ENCODE measurements at places on chromosomes 2 and 18.

DNA sequence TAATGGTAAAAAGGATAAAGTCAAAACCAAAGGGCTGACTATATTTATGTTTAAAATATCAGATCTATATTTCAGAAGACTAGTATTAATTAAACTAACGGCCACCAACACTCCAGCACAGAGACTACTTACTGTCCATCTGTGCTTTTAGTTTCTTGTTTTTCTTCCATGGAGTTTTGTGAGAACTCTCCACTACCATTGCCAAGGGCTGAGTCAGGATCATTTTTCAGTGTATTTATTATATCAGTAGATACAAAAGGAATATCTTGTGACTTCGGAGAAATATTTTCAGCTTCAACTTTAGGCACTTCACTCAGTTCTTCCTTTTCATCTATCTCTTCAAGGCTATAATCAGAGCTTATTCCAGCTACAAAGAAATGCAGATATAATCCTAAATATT lies 79.1 kb upstream of the GRB14 start:
- DNase-seq = no peak

DNA sequence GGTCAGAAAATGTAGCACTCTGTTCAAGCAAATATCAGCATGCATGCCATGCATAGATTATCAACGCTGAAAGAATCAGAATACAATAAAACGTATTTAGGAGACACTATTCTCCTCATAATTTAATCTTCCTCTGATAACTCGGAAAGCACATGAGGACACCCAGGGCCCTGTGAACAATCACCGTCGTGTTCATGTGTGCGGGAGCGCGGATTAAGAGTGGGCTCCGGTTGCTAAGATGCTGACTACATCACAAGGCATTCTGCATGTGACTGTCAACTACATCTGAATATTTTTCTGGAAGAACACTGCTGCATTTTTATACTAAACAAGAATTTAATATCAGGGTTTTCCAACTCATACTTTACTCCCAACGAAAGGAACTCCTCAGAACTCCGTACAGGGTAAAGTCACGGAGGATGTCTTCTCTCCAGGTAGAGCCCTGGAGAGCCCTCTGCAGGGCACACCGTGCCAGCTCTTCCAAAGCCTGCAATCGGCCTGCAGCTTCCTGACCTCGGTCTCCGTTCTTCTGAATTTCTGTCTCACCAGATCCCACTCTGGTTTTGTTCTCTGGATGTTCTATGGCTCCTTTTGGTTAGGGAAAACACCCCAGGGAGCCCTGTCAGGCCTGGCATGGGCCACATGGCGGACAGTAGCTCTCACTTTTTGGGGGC lies 59.6 kb downstream of the ZNF516 start:
- DNase-seq = no peak

GRCh38 chr2:24919037-24919505 lies 966 bp downstream of the ADCY3 start:
- DNase-seq = peak; percentile 46

GRCh38 chr2:158845444-158845843 lies 50.3 kb downstream of the DAPL1 start:
- no peak for DNase-seq

GRCh38 chr18:57561728-57562423 lies 24.6 kb downstream of the FECH start:
- peak; percentile 68 for DNase-seq

DNA sequence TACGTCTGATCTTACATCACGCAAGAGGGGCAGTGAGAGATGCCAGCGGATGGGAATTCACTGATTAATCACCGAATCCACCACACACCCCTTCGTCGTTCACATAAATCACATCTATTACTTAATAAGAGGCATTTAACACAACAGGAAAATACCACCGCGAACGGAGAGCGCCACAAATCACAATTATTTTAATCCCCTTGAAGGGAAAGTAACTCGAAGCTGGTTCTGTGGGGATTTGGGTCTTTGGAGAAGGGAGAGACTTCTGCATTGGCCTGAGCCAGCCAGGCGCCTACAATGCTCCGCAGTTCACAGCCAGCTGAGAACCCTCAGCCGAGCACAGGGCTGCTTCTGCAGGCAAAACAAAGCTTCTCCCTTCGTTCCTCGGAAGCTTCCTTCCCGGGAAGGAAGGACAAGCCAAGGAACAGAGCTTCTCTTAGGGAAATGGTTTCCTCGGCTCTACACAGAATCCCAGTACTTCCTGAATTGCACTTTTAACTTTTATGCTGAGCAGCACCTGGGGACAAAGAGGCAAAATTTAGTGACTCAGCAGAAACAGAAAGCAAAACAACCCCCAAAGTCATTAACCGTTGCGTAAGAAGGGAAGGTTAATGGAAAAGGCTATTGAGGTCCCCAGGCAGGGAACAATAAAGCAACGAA lies at the start of gene LRP1B:
Gene LRP1B, minus strand, starts transcription at position 7 of the 660 bp plus-strand sequence. CDS start 287 bp downstream, outside the sequence.
- peak; percentile 60 for DNase-seq

GRCh38 chr2:176692533-176692932 lies 423.3 kb downstream of the MTX2 start:
- no peak for DNase-seq

DNA sequence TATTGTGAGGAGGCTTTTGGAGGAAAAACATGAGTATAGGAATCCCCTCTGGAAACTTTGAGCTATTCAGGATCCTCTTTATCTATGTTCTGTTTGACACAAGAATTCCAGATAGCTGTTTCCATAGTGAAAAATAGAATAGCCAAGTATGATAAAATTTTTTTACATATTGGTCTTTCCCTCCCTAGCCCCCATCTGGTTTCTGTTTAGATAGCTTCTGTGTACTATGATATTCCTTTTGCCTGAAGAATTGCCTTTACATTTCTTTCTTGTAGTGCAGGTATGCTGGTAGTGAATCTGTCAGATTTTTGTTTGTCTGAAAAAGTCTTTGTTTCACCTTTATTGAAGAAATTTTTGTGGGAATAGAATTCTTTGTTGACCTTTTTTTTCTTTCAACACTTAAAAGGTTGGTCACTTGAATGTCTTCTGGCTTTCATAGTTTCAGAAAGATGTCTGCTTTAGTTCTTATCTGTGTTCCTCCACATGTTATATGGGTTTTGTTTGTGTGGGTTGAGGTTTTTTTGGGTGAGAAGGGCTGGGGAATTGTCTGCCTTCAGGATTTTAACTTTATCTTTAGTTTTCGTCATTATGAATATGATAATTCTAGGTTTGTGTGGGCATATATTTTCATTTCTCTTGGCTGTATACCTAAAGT lies 29.9 kb upstream of the FBLN7 start:
- no peak for DNase-seq

DNA sequence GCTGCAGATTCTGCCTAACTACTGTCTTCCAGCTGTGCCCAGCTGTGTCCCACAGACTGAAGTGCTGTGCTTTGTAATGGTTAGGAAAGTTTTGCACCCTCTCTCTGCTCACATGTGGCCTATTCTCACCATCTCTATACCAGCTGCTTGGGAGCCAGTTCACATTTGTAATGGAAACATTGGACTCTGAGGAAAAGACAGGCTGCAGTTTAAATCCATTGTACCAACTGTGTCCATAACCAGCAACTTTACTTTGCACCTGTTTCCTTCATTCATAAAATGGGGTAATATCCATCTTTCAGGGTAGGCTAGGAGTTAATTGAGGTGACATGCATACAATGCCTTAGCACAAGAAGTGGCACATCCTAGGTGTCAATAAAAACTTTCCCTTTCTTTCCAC lies 344.0 kb downstream of the TNS1 start:
- no peak for DNase-seq

DNA sequence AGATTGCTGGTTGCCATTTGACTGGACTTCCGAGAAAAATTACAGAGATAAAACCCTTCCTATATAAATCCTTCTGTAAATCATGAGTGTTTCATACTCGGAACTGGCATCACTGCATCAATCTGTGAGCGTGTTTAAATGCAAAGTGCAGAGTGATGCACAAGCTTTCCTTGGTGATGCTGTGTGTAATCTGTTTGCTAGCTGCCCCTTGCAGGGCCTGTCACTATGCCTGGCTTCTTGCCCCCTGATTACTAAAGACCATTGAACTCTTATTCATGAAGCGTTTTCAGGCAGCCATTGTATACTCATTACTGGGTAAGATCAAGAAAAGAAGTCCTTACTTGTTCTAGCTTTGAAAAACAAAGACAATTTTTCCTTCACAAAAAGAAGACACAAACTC lies 266.9 kb upstream of the FANCL start:
- DNase-seq = no peak

GRCh38 chr2:158319269-158319668 lies 137.3 kb downstream of the CCDC148 start:
- no peak for DNase-seq

- peak; percentile 38 for DNase-seq
These were observed 24.2 kb downstream of the NEU4 start for GRCh38 chr2:241833101-241833663.

GRCh38 chr18:67376372-67376771 lies 140.1 kb downstream of the DSEL start:
- DNase-seq = no peak

- DNase-seq = no peak
These were observed 53.8 kb downstream of the CTIF start for GRCh38 chr18:48592540-48593171.

- no peak for DNase-seq
These were observed 2.0 kb downstream of the LYPD6 start for GRCh38 chr2:149332364-149332763.

- DNase-seq = peak; percentile 27
These were observed 259.8 kb upstream of the RASGRP3 start for GRCh38 chr2:33216508-33217182.

DNA sequence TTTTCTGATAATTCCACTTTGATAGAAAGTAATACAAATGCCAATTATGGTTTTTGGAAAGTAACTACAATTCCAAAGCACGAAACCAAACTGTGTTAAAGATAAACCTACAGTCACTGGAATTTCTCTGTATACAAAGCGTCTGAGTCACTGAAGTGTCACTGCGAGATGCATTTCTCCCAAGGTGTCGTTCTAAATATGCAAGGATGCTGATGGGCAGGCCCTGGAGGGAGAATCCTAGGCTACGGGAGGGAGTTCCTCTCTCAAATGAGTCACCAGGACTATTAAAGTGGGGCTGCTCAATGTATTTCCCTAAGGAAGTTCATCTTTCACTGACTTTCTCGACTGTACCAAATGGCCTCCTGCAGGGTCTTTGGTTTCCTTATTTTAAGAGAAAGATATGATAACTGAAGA lies 163.8 kb upstream of the STK17B start:
- DNase-seq = peak; percentile 98

- no peak for DNase-seq
These were observed 55.3 kb downstream of the TMEM178A start for GRCh38 chr2:39720970-39721369.

DNA sequence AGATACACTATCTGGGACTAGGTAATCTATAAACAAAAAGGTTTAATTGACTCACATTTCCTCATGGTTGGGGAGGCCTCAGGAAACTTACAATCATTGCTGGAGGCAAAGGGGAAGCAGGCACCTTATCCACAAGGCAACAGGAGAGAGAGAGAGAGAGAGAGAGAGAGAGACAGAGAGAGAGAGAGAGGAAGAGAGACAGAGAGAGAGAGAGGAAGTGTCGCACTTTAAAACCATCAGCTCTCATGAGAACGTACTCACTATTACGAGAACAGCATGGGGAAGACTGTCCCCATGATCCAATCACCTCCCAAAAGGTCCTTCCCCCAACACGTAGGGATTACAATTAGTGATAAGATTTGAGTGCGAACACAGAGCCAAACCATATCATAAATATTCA lies 253.5 kb upstream of the TRIB2 start:
- DNase-seq = no peak

DNA sequence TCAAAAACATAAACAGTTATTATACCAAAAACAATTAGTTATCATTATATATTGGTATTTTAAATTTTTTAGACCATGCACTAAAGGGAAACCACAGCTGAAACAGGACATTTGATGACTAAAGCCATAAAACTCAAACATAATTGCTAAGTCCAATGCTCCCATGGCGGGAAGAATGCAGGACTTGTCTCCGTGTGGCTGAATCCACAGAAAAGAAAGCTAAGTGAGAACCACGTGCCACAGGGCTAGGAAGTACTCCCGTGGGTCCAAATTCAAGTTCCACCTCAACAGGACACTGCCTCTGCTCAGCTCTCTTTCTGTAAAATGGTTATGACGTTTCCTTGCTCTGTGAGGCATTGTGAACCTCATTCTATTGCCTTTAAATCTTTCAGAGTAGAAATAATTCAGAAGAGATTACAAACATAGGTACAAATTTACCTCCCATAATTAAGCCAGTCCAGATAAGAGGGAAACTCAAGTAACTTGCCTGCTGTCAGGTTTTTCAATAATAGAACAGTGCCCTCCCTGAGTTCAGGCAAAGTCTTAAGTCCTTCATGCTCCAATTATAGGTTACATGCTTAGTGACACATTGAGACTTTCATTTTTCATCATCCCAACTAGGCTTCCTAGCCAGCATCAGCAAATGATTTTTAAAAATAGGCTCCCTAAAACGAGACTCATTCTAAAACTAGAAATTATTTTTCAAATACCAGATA lies 36.7 kb downstream of the FTCDNL1 start:
- DNase-seq = peak; percentile 47

GRCh38 chr18:43934781-43935471 lies 657.6 kb upstream of the SYT4 start:
- no peak for DNase-seq

DNA sequence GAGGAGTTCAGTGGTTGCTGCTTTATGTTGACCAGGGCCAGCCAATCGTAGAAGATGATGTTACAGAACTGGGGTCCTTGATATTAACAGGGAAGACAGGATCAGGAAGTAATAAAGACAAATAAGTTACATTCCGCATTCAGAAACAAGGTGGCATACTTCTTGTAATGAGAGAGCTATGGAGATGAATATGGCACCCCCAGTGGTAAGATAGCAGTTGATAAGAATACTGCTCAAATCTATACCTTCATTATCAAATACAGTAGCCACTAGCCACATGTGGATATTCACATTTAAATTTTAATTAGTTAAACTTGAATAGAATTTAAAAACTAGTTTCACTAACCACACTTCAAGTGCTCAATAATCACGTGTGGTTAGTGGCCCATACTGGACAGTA lies 290.4 kb upstream of the RBMS1 start:
- DNase-seq = peak; percentile 17

- DNase-seq = no peak
These were observed 67.9 kb downstream of the MRO start for GRCh38 chr18:50751947-50752346.

DNA sequence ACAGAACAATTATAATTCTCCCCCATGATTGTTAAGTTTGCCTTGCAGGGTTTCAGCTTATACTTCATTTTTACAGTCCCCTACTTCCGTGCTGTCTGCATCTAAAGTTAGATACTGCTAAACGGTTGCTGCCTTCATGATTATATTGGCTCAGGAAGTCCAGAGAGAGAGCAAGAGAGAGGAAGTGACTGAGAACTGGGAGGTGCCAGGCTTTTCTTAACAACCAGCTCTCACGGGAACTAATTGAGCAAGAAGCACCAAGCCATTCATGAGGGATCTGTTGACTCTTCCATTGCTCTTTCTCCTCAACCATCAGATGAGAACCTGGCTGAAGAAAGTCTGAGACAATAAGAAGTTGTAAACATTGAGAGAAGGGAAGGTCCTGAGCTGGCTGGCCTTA lies 125.5 kb upstream of the SIX2 start:
- DNase-seq = peak; percentile 33

GRCh38 chr2:70069049-70069448 lies 18.2 kb upstream of the PCBP1 start:
- DNase-seq = peak; percentile 33

GRCh38 chr18:23733895-23734294 lies 44.6 kb downstream of the LAMA3 start:
- DNase-seq = no peak

- DNase-seq = no peak
These were observed 203.6 kb upstream of the SLC35G4 start for GRCh38 chr18:11405804-11406203.

GRCh38 chr2:132384491-132385151 lies 32.0 kb upstream of the GPR39 start:
- DNase-seq = no peak
